ENCODE measurements at places on chromosomes 1 and 21.

- DNase-seq: no peak
Observed at GRCh38 chr1:77975386-77975785, 3.5 kb downstream of the FUBP1 start.

DNA sequence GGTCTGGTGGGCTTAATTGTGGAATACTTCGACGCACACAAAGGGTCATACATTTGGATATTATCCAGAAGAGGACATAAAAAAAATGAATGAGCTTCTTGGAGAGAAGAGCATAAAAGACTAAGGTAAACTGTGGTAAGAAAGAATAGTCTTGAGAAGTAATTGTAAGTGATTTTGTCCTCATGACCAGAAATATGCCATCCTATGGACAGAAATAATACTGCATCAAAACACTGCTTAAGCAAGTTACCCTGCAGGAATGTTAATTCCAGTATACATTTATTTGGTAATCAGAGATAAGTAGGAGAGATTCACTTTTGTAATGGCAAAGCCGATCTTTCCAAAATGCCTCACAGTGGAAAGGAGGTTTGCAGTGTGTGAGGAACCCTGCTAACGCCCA, 111.9 kb downstream of the NRIP1 start:
- DNase-seq: no peak

GRCh38 chr1:192005976-192006375, 152.3 kb upstream of the RGS18 start:
- DNase-seq: no peak

DNA sequence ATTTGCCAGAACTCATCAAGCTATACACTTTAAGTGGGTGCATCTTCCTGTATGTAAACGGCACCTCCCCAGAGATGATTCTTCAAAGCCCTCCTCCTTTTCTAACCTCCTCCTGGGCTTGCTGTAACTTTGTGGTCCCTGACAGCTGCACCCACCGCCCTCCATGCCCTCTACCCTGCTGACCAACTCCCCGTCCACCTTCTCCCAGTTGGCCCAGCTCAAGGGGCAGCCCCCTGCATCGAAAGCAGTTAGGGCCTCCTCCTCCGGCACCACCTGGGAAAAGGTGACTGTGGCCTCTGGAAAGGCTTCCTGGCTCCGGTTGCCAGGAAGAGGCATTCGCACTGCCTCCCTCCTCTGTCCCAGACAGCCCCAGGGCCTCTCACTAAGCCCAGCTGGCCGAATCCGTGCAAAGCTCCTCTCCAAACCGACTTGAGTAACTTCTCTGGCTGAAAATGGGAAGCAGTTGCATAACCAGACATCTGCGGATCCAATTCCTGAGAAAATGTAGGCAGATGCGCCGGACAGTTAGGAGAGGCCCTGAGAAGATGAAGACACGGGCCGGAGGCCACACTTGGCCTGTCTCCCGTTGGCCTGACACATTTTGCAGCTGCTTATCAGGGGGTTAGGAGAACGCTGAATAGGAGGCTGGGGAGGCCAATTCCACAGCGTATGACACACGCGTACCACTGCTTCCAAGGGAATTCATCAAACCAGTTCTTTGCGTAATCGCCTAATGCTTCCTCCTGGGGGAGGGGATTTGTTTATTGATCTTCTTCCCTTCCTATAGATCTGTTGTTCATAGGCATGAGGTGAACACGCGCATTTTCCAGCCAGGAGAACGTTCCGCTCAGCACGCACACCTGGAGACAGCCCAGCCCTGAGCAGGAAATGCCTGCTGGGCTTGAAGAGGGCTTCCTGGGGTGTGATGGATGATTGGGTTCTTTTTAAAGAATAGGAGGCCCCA, 48.7 kb upstream of the COL6A2 start:
- no peak for DNase-seq

GRCh38 chr1:39751595-39751994, 12.9 kb downstream of the PPIE start:
- no peak for DNase-seq
